ENCODE measurements at places on chromosomes 1 and 21.

DNA sequence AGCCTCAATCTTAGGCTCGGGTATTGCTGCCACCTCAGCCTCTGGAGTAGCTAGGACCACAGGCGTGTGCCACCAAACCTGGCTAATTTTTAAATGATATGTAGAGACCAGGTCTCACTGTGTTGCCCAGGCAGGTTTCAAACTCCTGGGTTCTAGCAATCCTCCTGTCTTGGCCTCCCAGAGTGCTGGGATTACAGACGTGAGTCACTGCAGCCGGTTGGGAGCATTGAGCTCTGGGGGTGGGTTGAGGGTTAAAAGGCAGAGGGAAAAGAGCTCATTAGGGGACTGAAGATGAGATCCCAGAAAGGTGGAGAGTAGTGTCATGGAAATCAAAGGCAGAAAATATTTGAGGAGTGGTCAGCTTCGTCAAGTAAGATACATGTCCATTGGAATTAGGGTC is 7.1 kb downstream of the RAD54L start:
- no peak for DNase-seq

DNA sequence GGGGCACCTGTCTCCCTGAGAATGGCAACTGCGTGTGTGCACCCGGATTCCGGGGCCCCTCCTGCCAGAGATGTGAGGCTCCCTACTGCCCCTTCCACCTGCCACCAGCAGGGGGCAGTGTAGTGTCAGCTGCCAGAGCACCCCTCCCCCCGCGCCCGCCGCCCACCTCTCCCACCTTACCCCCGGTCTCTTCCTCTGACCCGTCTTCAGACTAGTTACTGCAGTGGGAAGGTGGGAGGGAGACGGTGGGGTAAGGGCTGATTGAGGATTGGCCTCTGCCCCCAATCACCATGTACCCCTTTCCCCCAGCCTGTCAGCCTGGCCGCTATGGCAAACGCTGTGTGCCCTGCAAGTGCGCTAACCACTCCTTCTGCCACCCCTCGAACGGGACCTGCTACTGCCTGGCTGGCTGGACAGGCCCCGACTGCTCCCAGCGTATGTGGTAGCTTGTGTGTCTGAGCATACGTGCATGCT is 10.1 kb upstream of the LRRC71 start:
- peak; percentile 72 for DNase-seq

GRCh38 chr1:64163970-64164369 is 39.5 kb upstream of the UBE2U start:
- DNase-seq: peak; percentile 49

- no peak for DNase-seq
Measured at GRCh38 chr1:14362331-14362730, 236.2 kb upstream of the KAZN start.

DNA sequence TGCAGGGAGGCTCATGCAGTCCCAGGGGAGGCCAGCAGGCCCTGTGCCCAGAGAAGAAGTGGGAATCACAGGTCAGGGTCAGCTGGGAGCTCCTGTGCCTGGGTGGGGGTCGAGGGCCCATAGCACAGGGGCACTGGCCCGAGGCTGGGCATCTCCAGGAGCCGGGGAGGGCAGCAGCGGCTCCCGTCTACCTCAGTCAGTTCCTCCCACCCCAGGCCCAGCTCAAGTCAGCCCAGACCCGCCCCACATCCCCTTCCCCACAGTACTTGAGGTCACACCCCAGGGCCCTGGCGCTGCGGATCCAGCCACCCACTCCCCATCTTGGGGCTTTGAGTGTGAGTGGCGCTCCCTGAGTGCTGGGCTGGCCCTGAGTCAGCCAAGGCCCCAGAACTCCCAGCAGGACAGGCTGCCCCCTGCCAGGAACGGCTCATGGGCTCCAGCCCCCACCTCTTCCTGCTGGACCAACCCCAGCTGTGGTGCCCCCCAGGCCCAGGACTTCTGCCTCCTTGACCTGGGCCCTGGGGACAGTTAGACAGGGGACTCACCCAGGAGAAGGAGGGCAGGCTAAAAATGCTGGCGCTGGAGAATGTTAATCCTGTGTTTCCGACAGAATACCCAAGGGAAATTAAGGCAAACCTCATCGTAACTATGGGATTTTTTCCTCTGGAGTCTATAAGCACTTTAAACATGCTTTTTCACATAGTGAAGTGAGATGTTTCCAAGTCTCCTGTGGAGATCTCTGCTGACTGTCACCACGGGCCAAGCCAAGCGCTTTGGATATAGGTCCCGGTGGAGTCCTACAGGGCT is 68.8 kb upstream of the COL6A1 start:
- DNase-seq: no peak

DNA sequence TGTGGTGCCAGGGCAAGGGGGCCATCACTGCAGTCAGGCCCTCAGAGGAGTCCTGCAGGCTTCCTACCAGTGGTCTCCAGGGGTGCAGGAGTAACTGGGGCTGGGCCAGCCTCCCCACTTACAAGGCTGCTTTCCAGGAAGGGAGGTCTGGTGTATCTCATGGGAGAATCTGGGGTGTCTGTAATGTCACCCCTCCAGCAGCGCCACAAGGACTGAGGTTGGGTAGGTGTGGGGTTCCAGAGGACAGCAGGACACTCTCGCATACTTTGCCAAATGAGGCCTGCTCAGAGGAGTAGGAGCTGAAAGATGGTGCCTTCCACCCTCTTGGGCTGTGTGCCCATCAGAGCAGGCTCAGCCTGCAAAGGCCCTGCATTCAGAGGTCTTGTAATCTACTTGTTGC is 46.9 kb downstream of the TNNT2 start:
- no peak for DNase-seq

DNA sequence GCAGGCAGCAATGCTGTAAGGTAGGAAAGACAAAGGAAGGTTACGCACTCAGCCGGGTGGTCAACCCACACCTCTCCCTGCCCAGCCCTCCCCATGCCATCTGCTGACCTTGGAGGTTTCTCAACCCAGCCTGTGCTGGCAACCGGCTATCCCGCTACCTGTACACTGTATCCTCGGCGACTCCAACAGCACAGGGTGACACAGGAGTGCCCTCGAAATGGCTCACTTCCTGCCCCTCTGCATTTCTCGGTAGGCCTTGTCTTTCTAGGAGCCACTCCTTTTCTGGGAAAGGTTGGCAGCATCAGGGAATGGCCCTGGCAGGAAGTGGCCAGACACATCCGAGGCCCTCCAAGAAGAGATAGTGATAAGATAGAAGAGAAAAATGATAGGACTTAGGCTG is 124.0 kb downstream of the PROX1 start:
- no peak for DNase-seq

- DNase-seq: peak; percentile 66
Measured at GRCh38 chr1:61088163-61088974, 6.0 kb downstream of the NFIA start.

- no peak for DNase-seq
Measured at GRCh38 chr1:181104042-181104789, 15.7 kb downstream of the IER5 start.

DNA sequence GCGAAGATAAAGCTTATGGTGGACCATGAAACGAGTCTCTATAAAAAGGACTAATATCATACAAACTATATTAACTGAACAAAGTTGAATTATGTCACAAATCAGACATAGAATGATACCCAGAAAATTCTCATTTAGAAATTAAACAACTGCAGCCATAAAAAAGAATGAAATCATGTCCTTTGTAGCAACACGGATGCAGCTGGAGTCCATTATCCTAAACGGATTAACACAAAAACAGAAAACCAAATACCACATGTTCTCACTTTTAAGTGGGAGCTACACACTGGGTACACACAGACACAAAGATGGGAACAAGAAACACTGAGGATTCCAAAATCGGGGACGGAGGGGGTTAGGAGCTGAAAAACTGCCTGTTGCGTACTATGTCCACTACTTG is 11.5 kb downstream of the COP1 start:
- no peak for DNase-seq

DNA sequence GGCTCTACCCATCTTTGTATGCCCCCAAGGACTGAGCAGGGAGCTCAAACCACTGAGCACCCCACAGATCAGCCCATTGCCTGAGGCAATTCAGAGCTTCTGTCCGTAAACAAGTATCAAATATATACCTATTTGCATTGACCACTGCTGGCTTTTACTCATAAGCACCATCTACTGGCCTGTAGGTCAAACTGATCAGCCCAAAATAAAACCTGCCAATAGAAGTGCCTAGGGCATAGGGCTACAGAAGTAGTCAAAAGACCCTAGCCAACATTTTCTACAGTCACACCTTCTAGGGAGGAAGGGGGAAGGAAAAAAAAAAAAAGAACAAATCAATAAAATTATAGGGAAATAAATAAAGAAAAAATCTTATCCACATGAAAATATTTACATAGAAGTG is 5.3 kb upstream of the LCE3D start:
- no peak for DNase-seq

DNA sequence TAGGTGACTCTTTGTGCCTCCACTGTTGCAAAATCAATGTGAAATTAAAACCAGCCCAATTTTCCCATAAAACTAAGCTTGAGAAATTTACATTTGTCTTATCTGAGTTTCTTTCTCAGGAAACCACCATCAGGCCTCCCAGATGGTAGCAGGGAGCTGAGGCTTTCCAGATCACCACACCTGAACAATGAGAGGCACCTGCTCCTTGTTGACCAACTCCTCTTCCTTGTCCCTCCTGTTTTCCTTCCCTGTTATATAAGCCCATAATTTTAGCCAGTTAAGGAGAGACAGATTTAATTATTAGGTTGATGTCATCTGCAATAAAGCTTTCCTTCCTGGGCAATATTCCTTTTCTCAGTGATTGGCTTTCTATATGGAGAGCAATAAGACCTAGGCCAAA is 32.0 kb upstream of the C1orf185 start:
- DNase-seq: peak; percentile 94

DNA sequence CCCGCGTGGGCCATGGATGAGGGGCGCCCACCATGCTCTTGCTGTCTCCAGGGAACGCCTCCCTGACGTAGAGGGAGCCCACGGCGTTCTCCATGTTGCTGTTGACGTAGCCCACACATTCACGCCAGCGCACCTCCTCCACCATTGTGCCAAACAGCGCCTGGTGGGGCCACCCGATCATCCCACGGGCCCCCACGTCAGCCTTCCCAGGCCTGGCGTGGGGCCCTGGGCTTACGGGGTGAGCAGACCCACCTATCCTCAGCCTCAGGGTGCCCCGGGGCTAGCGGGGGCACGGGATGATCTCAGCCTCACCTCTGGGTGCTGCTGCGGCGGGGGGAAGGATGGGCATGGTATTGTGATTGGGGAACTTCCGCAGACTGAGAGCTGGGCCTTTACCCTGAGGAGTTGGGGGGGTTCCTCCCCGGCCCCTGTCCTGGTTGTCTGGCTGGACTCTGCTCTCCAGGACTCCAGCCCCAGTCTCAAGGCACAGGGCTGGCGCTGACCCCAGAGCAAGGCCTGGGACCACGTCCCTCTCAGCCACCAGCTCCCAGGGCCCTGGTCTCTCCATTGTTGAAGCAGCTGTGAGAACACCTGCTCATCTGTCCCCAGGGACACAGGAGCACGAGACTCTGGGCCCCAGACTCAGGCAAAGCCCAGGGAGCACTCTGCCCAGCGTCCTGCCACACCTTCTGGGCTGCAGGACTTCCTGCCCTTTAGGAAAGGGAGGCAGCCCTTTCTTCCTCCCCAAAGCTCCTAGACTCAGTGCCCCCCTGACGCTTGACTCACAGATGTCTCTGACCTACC is 10.2 kb downstream of the PRXL2B start:
- DNase-seq: peak; percentile 32

DNA sequence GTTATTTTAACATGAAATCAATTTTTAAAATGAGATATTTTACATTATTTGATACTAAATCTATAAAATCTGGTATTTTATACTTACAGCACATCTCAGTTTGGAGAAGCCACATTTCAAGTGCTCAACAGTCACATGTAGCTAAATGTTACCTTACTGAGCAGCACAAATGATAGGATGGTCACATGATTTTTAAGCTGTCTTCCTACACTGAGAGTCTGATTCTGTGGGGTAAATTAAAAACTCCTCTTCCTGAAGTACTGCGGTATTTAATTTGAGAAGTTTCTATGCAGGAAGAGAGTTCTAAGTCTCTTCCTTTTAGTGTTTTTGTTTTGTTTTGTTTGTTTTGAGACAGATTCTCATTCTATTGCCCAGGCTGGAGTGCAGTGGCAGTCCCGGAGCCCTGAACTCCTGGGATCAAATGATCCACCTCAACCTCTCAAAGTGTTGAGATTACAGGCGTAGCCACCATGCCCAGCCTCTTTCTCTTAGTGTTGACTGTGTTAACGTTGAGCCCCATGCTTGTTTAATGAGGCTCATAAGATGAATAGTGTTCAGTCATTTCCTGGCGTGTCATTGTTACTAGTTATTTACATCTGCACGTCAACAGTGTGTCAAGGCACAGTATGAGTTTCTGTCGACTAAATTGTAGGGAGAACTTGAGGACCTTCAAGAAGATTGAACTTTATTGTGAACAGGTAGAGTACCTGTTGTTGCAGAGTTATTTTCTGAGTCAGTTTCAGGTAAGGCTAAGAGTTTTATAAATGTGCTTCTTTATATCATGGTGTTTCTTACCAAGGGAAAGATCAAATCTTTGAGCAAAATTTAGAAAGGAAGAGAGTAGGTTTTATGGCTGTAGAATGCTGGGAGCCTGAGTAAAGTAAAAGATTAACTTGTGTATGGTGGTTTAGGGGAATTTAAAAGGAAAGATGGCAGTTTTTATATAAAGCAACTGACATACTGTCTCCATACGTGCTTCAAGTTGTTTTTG is 3.3 kb downstream of the CNST start:
- DNase-seq: peak; percentile 87

GRCh38 chr1:89347296-89347695 is 16.6 kb upstream of the GBP6 start:
- DNase-seq: no peak

- DNase-seq: no peak
Measured at GRCh38 chr1:71831646-71832045, 450.7 kb downstream of the NEGR1 start.

GRCh38 chr1:81287411-81288080 is 513.2 kb upstream of the ADGRL2 start:
- no peak for DNase-seq
